Stimulated activated CD8-positive, alpha-beta memory T cell treated with anti-CD3 and anti-CD28 coated beads, Interleukin-15, amount 100 ng/mL, for 24 hours (primary cell): ENCODE measurements at places on chromosomes 4 and X.

GRCh38 chr4:100103671-100104070, 86.6 kb downstream of the DDIT4L start:
- no peak for DNase-seq

- no peak for DNase-seq
Observed at GRCh38 chrX:16838202-16839066, 31.7 kb downstream of the RBBP7 start.

- DNase-seq: no peak
Observed at GRCh38 chr4:185685804-185686203, 126.2 kb downstream of the SORBS2 start.

DNA sequence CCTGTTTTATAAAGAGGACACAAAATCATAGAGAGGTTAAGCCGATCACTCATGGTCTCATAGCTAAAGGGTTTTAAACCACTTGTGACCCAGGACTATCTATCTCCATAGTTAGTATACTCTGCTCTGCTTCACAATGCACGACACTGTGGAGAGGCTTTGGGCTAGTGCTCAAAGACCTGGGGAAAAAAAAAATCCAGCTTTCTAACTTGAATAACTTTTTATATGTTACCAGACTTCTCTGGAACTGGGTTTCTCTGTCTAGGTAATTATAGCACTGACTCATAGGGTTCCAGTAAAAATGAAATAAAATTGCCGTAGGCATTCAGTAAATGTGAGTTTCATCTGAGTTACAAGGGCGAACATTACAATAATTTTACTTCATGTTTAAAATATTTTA, 273.7 kb upstream of the TECRL start:
- no peak for DNase-seq

GRCh38 chrX:46200413-46200812, 344.8 kb downstream of the ZNF674 start:
- DNase-seq: no peak

- no peak for DNase-seq
Observed at GRCh38 chr4:114535725-114536124, 62.9 kb upstream of the UGT8 start.

DNA sequence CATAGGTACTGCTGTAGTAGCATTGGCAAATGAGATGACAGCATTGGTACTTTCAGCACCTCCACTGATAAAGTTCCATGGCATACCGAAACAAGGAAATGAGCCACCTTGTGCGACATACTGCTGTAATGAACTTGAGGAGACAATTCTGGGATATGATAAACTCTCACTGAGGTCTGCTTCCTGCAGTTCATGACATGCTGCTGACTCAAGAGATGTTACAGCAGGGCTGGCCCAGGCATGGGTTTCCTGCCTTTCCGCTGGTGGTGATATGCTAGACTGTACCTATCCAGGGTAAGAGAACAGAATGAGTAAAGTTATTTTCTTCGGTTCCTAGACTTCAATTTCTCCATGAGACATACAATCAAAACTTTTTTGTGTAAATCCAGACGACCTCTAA, 17.1 kb downstream of the BEND2 start:
- no peak for DNase-seq

- no peak for DNase-seq
Observed at GRCh38 chrX:77617206-77617605, 168.8 kb downstream of the ATRX start.

DNA sequence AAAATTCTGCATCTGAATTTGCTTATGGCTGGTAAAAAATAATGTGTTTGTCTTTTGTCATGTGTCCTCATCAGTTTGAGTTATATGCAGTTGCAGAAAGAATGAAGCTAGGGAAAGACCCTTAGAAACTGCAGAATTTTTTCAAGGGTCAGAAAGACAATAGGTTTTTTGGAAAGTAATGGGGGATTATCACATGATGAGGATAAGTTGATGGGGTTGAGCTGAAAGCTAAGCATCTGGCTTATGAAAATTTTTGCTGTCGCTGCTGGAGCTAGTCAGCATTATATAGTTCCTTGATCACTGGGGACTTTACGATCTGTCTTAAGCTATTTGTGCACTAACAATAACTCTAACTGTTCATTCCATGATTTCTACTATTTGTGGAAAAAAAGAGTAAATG, 331.7 kb downstream of the PPARGC1A start:
- DNase-seq: no peak

GRCh38 chr4:84952776-84953175, 13.7 kb downstream of the WDFY3 start:
- DNase-seq: no peak
